Naive thymus-derived CD8-positive, alpha-beta T cell (primary cell): ENCODE measurements at places on chromosomes 11 and 22. TPM values are rescaled to one million over a fixed set of nuclear protein-coding genes. Genes with fewer than 3 reads are reported as not detected.

Gene ARHGAP32
- total RNA-seq = 10.4 TPM

Gene KCNQ1
- total RNA-seq = 23.5 TPM

Gene DLG2
- total RNA-seq = 6.2 TPM

Gene ANKK1
- total RNA-seq = 4.6 TPM

Gene JAML
- 157 TPM for total RNA-seq

Gene SLC17A6
- total RNA-seq = not detected

Gene OR51E2
- total RNA-seq = not detected

Gene MMP27
- not detected for total RNA-seq

Gene PDE2A
- total RNA-seq = 1.9 TPM
